ENCODE measurements at places on chromosomes 5 and 9. TPM values are rescaled to one million over a fixed set of nuclear protein-coding genes. Genes with fewer than 3 reads are reported as not detected.

Gene RNF183
- 0.09 TPM for total RNA-seq

Gene DBH
- not detected for total RNA-seq

Gene QSOX2
- 24.9 TPM for total RNA-seq

Gene CARD6
- total RNA-seq: 3.8 TPM

Gene FAM153A
- not detected for total RNA-seq

Gene RMND5B
- 27.2 TPM for total RNA-seq

Gene SLC22A4
- 4.8 TPM for total RNA-seq

Gene IFNK
- total RNA-seq: not detected

Gene CDX1
- not detected for total RNA-seq

Gene MAMDC2
- total RNA-seq: 0.40 TPM

Gene MSX2
- 5.9 TPM for total RNA-seq

Gene MRPL50
- total RNA-seq: 15.1 TPM

Gene ENTPD2
- total RNA-seq: 0.91 TPM

Gene SGCD
- 4.5 TPM for total RNA-seq

Gene PLK2
- 77.8 TPM for total RNA-seq

Gene SLC34A1
- not detected for total RNA-seq

Gene EPB41L4B
- 11.1 TPM for total RNA-seq

Gene GABRA1
- not detected for total RNA-seq

Gene LHX3
- total RNA-seq: 0.07 TPM

Gene COL27A1
- total RNA-seq: 11.1 TPM

Gene TTC33
- total RNA-seq: 8.5 TPM

Gene PAM
- 24.9 TPM for total RNA-seq

Gene STING1
- total RNA-seq: 0.85 TPM

Gene PCDHB8
- total RNA-seq: 0.25 TPM

Gene SLCO6A1
- not detected for total RNA-seq

Gene SPATA31C1
- total RNA-seq: not detected

Gene DMRT3
- not detected for total RNA-seq

Gene WWC1
- total RNA-seq: 79.0 TPM

Gene ARL14EPL
- 0.19 TPM for total RNA-seq

Gene BAAT
- 0.43 TPM for total RNA-seq

Gene RASGRF2
- 2.1 TPM for total RNA-seq

Measured in A549 treated with RU486 at 1 μM for 4 hours (cell line).